ENCODE measurements at places on chromosomes 6 and 20.

DNA sequence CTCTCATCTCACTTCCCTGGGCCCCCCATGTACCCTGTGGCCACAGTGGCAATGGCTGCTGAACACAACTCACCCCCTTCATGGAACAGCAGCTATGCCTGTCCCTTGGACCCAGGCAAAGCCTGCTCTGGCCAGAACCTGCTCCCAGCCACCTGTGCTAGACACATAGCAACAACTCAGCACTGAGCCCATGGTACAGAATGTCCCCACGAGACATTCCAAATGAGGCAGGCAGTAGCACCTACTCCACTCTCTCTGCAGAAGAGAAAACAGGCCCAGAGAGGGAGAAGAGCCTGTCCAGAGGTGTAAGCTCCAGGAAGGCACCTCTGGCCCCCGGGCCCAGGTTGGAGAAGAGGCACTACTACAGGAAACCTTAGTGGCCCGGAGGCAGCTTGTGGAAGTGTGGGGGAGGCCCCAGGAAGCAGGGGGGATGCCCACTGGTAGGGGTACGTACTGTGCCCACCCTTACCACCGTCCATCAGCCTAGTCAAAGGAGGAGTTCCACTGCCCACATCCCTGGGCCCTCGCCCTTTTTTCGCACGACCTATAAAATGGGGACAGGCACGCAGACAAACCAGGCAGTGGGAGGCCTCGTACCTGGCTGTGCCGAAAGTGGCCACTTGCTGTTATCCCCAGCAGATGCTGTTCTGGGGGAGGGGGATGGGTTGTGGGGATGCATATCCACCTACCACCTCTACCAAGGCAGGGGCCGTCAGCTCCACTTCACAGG lies 97.2 kb downstream of the ASXL1 start:
- DNase-seq, result no peak

DNA sequence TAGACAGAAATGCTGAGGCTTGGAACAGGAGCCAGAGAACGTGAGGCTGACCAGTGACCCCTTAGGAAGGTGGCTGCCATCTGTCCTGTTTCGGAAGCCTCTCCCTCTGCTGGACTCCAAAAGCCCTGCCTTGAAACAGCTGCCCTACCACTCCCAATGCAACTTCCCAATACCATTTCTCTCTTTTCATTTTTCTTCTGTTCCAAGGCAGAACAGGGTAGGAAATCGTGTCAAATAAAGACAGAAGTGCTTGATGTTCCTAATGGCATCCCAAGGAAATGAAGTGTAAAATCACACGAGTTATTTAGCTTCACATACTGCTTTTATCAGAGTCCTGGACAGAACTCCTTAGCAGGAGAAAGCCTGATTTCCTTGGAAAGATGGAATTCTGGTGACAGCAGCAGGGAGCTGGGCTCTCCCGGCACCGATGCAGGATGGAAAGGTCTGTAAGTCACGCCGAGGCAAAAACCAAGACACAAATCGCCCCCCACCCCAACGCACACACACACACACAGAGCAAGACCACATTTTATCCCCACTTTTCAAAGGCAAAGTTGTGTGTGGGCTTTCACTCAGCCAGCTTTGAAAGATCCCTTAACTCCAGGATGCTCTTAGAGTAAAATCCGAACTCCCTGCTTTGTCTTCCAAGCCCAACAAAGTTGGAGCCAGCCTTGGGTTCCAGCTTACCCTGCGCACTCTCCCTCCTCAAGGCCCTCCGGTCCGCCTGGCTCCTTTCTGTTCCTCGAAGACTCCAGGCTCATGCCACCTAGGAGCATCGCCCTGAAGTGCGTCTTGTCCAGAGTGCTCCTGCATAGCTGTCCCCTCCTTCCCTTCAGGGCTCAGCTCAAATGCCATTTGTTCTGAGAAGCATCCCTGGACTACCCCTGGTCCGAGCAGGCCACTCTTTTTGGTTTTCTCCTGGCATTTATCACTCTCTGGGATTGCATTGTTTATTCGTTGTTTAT lies 11.6 kb upstream of the STX16 start:
- DNase-seq, result no peak

GRCh38 chr6:150272264-150272975 lies 96.4 kb upstream of the IYD start:
- DNase-seq, result no peak

GRCh38 chr6:21331235-21331634 lies 262.3 kb upstream of the SOX4 start:
- DNase-seq, result no peak

DNA sequence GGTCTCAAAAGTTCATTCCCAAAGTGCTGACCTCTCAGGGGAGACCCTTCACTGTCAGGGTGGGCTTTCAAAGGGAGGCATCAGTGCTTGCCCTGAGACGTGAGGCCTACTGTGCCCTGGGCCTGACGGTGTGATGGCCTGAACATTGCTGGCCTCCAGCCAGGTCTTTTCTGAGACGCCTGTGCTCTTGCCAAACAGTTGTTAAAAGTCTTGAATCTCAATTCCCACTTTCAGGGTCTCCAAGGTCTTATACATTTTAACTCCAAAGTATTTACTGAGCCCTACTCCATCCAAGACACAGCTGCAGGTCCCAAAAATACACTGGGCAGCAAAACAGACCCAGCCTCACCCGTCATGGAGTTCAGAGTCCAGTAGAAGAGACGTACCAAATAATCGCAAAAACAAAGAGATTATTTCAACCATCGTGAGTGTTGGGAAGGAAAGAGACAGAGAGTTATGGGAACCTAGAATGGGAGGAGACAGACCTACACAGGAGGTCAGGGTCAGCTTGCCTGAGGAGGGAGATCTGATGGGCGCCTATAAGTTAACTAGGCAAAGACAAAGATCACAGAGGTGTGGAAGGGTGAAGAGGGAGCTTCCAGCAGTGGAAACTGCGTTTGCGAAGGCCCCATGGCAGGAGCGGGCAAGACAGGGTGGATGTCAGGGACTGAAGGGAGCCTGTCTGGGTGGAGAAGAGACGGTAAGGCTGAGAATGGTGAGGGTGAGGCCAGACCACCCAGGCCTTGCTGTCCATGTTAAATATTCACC lies 446.3 kb downstream of the PREX1 start:
- DNase-seq, result no peak

DNA sequence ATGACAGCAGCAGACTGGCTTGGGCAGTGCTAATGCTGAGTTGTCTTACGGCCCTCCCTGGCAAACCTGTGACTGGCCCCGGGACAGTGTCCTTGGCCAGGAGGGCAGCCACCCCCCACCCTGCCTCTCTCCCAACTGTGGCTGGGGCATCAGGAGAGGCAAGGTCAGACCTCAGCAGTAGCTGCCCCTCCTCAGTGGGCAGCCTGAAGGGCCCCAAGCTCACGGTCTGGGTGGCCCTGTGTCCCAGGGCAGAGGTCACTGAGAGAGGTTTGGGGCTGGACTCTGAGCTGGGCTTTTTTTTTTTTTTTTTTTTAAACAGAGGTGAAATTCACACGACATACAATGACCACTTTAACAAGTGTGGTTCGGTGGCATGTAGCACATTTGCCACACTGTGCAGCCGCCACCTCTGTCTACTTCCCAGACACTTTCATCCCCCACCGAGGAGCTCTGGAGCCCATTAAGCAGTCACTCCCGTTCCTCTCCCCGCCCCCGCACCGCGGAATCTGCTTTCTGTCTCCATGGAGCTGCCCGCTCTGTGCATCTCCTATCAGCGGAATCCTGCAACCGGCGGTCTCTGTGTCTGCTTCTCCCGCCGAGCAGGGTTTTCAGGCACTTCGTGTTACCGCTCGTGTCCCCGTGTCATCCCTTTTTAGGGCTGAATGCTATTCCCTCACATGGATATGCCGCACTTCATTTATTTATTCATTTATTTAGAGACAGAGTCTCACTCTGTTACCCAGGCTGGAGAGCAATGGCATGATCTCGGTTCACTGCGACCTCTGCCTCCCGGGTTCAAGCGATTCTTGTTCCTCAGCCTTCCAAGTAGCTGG lies 67.9 kb upstream of the GATA5 start:
- DNase-seq, result no peak

DNA sequence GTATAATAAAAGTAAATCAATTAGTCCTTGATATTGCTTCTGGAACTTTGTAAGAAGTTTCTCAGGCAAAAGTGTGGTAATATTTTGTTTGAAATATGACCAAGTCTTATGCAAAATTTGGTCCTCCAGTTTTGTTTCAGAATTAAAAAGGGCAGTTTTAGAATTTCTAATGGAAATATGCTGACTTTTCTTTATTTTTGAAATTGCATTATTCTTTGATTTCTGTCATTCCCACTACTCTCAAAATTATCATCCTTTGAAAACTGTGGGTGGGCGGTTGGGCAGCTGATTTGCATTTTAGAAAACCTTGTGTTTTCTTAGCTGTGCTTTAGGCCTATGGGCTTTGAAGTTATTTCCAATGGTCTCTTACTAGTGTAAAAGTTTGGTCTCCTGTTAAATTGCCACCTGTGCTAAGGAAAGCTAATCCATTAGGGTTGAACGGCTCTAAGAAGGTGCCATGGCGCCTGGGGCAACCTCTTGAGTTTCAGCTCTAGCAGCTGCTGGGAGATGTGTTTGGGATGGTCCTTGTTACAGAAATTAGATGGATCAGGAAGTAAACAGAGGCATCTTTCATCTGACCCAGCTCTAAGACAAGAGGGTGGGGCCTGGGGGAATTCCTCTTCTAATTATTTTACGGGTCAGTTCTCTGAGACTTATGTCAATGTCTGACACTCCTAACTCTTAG lies 880.8 kb upstream of the SLC35B3 start:
- no peak for DNase-seq

DNA sequence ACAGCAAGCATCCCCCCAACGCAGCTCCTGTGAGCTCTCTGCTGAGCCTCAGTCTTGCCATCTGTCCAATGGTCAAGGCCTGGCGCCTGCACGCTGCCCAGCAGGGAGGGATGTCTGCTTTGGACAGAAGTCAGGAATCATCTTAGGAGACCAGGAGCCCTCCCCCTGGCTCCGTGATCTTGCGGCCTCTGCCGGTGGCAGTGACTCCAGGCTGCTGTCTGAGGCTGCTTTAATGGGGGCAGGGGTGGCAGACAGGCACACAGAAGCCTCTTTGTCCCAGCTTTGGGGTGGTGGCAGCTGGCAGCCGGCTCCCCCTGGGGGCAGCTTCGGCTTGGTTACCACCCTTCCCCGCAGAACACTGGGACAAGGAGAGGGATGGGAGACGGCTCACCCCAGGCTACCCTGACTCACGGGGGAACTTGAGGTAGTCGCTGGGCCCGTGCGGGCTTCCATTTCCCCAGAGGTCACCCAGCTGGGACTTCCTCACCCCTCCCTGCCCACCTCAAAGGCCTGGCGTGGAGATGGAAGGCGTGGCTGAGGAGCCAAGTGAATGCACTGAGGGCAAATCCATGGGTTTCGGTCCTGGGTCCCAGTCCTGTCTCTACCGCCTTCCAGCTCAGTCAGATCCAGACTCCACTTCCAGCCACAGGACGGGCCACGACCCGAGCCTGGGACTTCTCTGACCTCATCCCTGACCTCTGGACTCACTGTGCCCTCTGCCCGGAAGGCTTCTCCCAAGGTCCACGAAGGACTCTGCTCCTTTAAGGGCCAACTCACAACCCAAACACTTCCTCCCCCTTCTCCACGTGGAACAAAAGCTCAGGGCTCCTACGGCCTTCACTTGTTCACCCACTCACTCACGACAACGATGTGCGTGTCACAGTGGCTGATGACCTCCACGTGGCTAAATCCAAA lies 14.8 kb downstream of the PEDS1 start:
- no peak for DNase-seq
